Activated CD8-positive, alpha-beta memory T cell treated with anti-CD3 and anti-CD28 coated beads, Interleukin-2, amount 10 ng/mL, durations not matched to agents 7 days and 5 days (primary cell): ENCODE measurements at places on chromosomes 6 and 20.

GRCh38 chr6:57310817-57311157 is 6.6 kb upstream of the PRIM2 start:
- no peak for DNase-seq

- peak; percentile 54 for DNase-seq
Measured at GRCh38 chr20:408843-409696, 971 bp downstream of the RBCK1 start.

GRCh38 chr6:154649721-154650120 is 83.5 kb upstream of the SCAF8 start:
- DNase-seq: no peak

DNA sequence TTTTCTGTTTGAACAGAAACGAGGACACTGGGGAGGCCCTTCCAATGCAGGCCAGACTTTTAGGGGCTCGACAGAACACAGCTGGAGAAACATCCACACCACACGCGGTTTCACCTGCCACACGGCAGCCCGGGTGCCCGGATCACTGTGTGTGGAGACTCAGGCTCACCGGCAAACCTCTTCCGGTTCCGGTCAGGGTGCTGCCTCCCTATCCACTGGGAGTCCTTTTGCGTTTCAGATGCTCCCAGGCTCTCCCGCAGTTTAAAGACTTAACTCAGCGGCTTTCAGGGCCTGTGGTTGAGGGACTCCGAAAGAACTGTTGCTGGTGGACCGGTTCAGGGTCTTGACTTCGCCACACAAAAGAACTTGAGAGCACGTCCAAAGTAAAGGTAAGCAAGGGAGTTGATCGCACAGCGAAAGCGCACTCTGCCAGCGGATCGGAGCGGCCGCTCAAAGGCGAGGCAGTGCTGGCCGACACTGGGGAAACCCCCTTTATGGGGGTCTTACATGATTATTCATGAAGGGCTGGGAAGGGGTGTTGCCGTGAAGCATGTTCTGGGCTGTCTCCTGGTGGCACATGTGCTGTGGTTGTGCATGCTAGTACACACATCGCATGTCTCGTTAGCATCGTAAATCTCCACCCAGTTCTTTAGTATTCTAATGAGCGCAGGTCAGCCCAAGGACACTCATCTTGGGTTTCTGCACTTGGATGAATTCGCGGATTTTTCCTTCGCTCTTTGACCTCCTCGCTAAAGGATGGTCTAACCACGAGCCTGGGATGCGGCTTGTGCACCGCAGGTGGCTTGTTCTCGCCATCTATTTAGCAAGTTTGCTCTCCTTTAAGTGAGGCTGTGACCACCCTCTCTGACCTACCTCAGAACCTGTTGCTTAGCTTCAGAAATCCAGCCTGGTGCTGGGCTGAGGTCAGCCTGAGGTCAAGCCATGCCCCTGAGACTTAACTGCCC is 180.3 kb downstream of the CDH26 start:
- peak; percentile 53 for DNase-seq

DNA sequence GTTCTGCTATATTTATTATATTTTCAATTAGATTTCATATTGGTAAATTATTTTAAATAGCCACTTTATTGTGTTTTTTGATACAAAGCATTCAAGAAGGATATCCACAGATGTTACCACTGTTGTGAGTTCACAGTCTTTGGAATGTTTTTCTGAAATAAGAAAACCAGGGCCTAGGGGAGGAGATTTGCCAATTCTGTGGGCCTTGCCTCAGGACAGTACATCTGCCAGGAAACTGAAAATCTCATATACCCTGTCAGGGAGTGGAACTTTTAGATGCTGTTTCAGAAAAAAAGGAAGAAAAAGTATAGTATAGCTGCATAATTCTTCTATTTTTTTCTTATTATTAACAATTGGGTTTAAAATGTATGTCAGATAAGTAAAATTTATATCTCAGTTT is 995.9 kb upstream of the ADGRB3 start:
- no peak for DNase-seq

GRCh38 chr6:43798688-43799444 is 28.9 kb downstream of the VEGFA start:
- peak; percentile 58 for DNase-seq

- DNase-seq: peak; percentile 52
Measured at GRCh38 chr6:87968435-87969278, 79.0 kb upstream of the SPACA1 start.

DNA sequence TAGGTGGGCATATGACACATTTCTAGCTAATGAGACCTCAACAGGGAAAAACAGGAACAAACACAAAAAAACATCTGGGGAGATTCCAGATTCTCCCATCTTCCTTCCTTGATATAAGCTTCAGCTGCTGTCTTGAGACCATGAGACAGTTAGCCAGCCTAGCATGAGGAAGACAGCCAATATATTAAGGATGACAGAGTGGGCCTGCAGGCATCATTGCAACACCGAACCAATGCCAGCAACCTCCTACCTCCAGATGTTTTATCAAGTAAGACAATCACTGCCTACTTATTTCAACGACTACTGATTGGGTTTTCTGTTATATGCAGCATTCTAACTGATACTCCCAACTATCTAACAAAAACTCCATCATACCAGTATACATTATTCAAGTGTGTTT is 119.0 kb downstream of the ISM1 start:
- DNase-seq: no peak

DNA sequence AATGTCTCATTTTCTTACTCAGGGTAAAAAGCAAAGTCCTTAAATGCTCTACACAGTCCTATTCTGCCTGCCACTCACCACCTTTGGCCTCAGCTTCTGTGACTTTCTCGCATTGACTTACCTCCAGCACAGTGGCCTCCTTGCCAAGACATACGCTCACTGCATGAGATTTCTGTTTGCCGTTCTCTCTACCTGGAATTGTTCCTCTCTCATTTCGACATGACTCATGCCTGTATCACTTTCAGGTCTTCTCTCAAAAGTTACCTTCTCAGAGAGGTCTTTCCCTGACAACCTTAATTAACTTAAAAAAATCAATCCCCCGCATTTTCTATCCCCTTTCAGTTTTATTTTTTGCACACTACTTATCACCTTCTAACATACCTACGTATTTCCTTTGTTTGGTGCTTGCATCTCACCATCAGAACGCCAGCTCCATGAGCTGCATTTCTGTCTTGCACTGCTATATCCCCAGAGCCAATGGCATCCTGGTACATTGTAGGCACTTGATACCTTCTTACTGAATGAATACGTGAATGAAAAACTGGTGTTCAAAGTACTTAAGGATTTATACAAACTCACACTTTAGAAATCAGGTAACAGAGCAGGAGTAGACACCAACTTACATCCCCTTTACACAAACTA is 24.5 kb downstream of the TENT5A start:
- DNase-seq: no peak

GRCh38 chr6:128981716-128982115 is 98.8 kb downstream of the LAMA2 start:
- DNase-seq: no peak

DNA sequence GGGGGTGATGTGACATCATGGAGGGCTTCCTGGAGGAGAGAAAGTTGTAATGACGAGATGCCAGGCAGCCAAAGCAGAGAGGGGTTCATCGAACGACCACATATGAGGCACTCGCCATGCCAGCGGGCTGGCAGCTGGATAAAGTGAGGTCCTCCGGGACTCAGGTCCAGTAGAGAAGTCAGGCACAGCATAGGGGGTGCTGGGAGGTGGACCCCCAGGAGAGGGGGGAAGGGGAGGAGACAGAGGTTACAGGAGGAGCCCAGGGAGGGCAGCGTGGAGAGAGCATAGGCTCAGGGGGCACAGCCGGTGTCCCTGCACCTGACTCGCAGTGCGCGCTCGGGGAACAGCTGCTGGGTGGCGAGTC is 174.7 kb downstream of the BMP7 start:
- no peak for DNase-seq

GRCh38 chr6:46926481-46926880 is 4.7 kb upstream of the ADGRF5 start:
- DNase-seq: no peak
